Activated T-cell treated with anti-CD3 and anti-CD28 coated beads, Interleukin-2, amount 50 U/mL, for 72 hours (primary cell): ENCODE measurements at places on chromosomes 1 and 21. TPM values are rescaled to one million over a fixed set of nuclear protein-coding genes. Genes with fewer than 3 reads are reported as not detected.

SELP gene
- total RNA-seq: 1.6 TPM

NBPF4 gene
- total RNA-seq: not detected

DNA sequence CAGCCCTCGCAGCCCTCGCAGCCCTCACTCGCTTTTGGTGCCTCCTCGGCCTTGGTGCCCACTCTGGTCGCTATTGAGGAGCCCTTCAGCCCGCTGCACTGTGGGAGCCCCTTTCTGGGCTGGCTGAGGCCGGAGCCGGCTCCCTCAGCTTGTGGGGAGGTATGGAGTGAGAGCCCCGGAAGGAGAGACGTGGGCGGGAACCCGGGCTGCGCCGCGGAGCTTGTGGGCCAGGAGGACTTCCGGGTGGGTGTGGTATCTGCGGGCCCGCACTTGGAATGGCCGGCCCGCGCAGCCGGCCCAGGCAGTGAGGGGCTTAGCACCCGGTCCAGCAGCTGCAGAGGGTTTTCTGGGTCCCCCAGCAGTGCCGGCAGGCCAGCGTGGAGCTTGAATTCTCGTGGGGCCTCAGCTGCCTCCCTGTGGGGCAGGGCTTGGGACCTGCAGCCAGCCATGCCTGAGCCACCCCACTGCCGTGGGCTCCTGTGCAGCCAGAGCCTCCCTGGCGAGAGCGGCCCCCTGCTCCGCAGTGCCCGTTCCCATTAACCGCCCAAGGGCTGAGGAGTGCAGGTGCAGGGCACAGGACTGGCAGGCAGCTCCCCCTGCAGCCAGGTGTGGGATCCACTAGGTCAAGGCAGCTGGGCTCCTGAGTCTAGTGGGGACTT, 9.9 kb upstream of the CFHR2 start:
- no peak for DNase-seq

CLCNKB gene
- total RNA-seq: not detected

- DNase-seq: no peak
Observed at GRCh38 chr1:178291166-178291565, 197.3 kb downstream of the RASAL2 start.

- no peak for DNase-seq
Observed at GRCh38 chr1:34694383-34694782, 60.5 kb upstream of the GJB5 start.

GRCh38 chr1:119631433-119632102, 16.5 kb downstream of the ZNF697 start:
- no peak for DNase-seq

TTC22 gene
- total RNA-seq: 15.3 TPM

- DNase-seq: no peak
Observed at GRCh38 chr1:232643251-232643650, 13.3 kb upstream of the SIPA1L2 start.

GRCh38 chr1:9881838-9882249, 28.2 kb downstream of the CTNNBIP1 start:
- DNase-seq: no peak

DNA sequence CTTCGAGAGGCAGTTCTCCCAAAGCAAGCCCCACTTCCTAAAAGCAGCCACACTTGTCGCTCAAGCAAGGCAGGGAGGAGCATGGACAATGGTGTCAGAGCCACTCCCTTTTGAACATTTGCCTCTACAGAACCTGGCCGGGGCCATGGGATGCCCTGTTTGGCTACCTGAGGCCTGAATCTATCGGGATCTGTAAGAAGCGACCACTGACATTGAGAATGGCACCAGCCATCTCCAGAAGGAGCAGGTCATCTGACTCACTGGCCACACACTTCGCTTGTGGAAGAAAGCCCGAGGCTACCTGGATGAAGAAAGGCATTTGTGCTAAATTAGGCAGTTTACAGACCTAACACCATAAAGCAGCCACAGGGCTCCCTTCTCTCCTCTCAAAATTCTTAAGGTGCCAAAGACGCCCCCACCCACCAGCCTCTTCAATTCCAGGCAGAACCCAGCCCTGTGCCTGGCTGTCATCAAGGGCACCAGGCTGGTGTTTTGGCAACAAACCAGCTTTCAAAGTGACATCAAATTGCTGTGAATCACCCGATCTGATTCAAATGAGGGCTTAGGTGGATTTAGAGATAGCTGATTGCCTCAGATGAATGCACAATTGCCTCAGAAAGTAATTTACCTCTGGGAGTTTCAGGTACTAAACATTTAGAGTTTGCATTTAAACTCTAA, 104.8 kb downstream of the ETS2 start:
- peak; percentile 82 for DNase-seq

DNA sequence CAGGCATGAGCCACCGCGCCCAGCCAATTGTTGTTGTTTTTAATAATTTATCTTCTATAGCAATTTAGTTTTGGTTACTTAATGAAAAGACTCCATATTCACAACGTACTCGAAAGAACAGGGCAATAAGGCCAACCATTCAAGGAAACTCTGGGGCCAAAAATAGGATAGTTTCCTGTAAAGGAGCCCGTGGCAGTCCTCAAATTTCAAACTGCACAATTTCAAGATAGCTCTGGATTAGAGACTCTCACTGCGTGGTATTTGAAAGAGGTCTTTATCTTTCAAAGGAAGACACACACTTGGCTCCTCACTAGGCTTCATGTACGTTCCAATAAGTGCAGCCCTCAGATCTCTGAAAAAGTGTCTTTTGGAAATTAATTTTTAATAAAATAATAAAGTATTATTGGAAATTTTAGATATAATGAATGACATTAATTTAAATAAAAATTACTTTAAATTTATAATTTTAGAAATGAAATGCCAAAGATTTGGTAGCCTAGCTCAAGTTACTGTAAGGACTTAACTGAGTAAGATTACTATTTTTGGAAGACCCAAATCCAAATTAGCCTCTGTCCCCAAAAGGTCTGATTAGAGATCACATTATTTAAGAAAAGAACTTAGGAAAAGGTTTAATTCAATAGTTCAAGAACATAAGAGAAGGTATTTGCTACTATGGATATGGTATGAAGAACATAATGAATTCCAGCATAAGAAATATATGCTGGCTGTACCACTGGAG, 22.7 kb upstream of the DONSON start:
- DNase-seq: no peak

DNA sequence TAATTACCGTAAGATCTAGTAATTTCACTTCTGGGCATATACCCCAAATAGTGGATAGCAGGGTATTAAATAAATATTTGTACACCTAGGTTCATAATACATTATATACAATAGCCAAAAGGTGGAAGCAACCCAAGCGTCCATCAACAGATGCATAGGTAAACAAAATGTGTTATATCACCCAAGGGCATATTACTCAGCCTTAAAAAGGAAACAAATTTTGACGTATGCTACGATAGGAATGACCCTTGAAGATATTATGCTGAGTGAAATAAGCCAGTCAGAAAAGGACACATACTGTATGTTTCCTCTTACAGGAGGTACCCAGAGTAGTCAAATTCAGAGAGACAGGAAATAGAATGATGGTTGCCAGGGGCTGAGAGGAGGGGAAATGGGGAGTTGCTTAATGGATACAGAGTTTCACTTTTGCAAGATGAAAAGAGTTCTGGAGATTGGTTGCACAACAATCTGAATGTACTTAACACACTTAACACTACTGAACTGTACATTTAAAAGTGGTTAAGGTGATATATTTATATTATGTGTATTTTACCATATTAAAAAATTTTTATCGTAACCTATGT, 36.6 kb upstream of the KCTD3 start:
- no peak for DNase-seq

DNA sequence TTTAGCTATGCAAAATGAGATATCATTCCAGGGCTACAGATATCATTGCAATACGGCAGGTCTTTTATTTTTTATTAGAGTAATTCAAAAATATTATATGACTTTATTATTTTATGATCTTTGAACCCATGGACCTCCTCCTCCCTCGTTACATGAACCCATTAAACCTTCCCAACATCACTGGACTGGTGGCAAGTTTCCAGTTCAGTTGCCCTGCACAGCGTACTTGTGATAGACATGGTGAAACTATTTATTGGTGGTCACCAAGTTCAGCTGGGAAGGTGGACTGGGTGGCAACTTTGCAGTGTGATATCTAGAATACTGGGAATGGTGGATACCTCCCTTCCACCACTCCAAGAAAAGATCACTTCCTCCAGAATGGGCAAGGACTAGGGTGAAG, 52.5 kb downstream of the SLC30A10 start:
- DNase-seq: no peak

PPFIA4 gene
- total RNA-seq: 5.4 TPM

CYP4B1 gene
- not detected for total RNA-seq

DNA sequence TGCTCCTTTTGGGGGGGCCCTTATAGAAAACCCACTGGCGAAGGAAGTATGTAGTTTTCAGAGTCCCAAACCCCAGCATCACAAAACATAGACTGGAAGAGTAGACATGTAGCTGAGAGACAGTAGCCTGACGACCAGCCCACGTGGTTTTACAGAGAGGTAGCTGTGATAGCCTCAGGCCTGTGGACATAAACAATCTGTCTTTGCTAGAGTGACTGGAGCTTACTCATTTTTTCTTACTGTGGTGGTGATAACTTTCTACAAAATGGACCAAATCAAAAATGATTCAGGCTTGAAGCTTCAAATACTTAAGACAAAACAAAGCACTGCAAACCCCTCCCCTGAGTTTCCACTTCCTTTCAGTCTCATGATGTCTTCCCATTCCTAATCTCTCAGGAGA, 497.0 kb downstream of the RWDD3 start:
- DNase-seq: no peak

DNA sequence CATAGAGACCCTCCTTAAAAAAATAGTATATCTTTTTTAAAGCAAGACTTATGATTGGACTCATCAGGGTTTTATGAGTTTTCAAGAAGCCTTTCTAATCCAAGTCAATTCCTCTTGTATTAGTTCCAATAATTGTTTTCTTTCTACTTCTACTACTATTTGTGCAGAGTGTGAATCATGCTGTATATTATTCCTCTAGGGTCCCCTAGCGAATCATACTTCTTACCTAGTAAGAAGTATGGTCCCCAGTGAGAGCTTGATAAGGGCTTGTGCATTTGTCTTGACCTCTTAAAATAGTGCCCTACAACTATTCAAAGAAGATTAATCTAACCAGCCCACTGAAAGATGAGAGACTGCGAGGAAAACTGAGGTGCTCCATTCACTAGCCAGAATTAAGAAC, 715.7 kb upstream of the ZP4 start:
- DNase-seq: no peak

DNA sequence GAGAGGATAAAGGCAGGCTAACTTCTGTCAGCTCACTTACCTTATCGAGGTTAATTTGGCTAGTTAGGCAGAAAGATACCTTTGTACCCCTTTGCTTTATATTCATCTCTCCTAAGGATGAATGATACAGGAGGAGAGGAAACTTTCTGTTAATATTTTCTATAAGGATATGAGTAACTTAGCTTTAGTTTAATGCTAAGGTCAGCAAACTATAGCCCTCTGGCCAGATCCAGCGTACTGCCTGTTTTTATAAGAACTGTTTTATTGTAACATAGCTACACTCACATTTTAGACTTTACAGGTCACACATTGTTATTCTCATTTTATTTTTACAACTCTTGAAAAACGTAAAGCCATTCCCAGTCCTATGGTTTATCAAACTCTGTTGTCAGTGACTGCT, 18.1 kb downstream of the DHX9 start:
- DNase-seq: no peak

OR2M3 gene
- not detected for total RNA-seq

KCNH1 gene
- total RNA-seq: not detected

LCE2B gene
- not detected for total RNA-seq

GRCh38 chr21:28693476-28693875, 299.2 kb downstream of the LTN1 start:
- DNase-seq: no peak
